ENCODE measurements at places on chromosomes 11 and 22.

GRCh38 chr11:67468056-67468455 lies 995 bp downstream of the TMEM134 start:
- no peak for DNase-seq

DNA sequence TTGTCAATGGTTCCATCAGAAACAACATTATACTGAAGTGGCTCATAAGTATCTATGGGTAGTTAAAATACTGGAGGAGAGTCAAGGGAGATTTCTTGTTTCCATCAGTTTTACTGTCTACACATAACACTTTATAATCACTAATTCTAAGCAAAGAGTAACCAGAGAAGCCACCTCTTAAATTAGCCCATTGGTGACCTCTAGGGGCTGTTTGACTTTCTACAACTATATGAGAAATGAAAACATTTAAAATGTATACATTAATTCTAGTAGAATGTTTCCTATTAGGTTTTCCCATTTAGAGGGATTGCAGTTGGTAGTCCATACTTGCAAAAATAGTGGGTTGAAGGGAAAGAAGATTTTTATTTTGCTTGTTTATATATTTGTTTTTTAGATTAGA lies 504.3 kb downstream of the FAM181B start:
- no peak for DNase-seq

DNA sequence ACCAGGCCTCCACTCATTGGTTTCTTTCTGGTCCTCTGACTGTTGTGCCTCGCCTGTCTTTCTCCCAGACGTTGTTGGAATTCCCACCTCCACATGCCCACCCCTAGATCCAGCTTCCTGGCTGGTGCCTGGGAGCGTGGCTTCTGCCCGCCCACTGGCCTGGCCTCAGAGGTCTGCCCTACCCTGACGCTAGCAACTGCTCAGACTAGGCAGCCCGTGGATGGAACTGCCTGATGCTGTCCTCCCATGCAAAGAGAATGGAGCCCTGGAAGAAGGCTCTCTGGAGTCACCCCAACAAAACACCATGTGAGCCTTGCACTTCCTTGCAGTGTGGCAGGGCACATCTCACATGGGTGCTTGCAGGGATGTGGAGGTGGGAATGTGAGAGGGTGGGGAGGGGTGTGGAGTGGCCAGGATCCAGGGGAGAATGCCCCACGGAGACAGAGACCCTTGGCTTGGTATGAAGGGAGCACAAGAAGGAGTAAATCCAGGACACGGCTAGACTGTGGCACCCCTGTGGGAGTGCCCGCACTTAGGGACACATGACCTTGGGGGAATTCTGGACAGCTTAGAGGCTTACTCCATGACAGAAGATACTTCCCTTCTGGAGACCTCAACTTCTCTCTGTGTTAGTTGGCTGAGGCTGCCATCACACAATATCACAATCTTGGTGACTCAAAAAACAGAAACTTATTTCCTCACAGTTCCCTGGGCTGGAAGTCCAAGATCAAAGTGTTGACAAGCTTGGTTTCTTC lies 22.5 kb upstream of the ADA2 start:
- peak; percentile 97 for DNase-seq

DNA sequence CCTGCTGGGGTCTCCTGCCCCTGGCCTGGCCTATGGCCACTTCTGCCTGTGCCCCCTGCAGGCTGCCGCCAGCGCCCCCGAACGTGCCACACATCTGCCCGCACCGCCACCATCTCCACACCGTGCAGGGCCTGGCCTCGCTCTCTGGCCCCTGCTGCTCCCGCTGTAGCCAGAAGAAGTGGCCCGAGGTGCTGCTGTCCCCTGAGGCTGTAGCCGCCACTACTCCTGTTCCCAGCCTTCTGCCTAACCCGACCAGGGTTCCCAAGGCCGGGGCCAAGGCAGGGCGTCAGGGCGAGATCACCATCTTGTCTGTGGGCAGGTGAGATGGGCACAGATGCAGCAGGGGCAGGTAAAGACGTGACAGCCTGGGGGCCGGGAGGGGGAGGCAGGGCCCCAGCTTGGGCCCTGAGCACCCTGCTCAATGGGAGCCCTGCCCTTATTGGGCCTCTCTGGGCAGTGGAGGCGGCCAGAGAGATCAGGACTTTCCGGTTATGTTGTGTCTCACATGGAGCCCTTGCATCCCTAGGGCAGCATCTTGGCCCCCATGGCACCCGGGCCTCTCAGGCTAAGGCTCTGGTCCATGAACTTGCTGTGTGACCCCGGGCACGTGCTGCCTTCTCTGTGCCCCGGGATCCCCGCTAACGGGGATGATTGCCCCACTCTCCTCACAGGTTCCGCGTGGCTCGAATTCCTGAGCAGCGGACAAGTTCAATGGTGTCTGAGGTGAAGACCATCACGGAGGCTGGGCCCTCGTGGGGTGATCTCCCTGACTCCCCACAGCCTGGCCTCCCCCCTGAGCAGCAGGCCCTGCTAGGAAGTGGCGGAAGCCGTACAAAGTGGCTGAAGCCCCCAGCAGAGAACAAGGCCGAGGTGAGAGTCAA lies 18.5 kb downstream of the RELT start:
- DNase-seq: no peak

All from inflammatory macrophage treated with lipopolysaccharide for 1 hour (primary cell).